T-helper 17 cell (primary cell): ENCODE measurements at places on chromosomes 5 and 9.

DNA sequence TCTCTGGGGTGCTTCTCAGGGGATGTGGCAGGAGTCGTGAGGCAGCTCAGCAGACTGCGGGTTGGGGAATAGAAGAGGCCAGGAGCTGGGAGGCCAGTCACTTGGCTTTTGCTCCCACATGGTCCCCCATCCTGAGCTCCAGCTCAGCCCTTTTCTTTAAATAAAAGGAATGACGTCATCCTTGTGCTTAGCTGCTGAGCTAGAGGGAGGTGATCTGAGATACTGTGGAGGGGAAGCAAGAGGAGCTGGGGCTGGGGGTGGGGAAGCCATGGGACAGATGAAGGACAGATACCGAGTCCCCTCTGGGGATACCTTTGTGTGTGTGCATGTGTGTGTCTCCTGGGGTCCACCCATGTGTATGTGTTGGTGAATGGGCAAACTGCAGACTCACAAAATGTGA lies 89.0 kb upstream of the ARAP3 start:
- H3K4me3 ChIP-seq = no peak overlapping the region
- no peak overlapping the region for H3K27ac ChIP-seq
- peaks cover 8% of the 10 kb centered on the region for H3K4me1 ChIP-seq
- H3K27me3 ChIP-seq = peaks cover 22% of the 10 kb centered on the region

DNA sequence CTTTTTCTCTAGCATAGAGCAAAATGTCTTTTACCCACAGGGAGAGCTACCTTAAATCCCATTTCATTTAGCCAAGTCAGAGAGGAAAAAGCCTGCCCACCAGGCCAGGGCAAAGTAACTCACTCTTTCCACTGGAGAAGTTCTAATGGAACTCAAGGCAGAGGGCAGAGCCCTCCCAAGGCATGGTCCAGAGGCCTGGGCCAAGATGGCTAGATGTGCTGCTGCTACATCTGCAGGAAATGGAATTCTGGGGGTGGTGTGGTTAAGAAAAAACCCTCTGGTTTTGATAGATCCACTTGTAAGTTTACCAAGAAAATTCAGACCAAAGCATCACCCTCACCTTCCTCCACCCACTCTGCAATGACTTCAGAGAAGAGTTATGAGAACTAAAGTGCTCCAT lies 37.3 kb downstream of the CSF2 start:
- H3K36me3 ChIP-seq = no peaks in the 10 kb centered on the region
- H3K27me3 ChIP-seq = no peaks in the 10 kb centered on the region
- H3K4me1 ChIP-seq = peaks cover 37% of the 10 kb centered on the region
- H3K4me3 ChIP-seq = peak overlapping the region; percentile 12
- H3K27ac ChIP-seq = peak overlapping the region; percentile 67
- no peak for DNase-seq

- H3K36me3 ChIP-seq = no peaks in the 10 kb centered on the region
- no peaks in the 10 kb centered on the region for H3K4me1 ChIP-seq
- H3K27ac ChIP-seq = no peak overlapping the region
- peaks cover 6% of the 10 kb centered on the region for H3K27me3 ChIP-seq
- H3K4me3 ChIP-seq = no peak overlapping the region
- no peak for DNase-seq
Measured at GRCh38 chr5:122093415-122094180, 15.5 kb upstream of the LOX start.

- no peaks in the 10 kb centered on the region for H3K36me3 ChIP-seq
- no peak overlapping the region for H3K27ac ChIP-seq
- no peaks in the 10 kb centered on the region for H3K27me3 ChIP-seq
- H3K4me1 ChIP-seq = no peaks in the 10 kb centered on the region
- H3K4me3 ChIP-seq = no peak overlapping the region
Measured at GRCh38 chr9:25827626-25828025, 149.4 kb upstream of the TUSC1 start.

DNA sequence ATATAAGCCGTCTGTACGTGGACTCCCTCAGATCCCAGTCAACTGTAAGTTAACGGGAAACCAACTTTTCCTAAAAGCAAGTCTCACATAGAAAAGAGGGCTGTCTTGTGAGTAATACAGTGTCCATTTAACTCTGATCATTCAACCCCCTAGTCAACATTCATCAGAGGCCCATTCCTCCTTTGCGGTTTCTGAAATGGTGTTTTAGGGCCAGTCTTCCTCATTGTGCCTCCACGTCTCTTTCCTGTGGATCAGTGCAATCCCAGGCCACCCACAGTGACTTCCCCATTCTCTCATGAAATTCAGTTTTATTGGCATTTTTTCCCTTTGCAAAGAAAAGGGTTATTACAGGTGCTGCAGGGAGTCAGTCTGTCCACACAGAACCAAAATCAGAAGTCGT lies 261.8 kb downstream of the NR3C1 start:
- H3K27ac ChIP-seq = no peak overlapping the region
- peaks cover 5% of the 10 kb centered on the region for H3K36me3 ChIP-seq
- peaks cover 5% of the 10 kb centered on the region for H3K4me1 ChIP-seq
- H3K4me3 ChIP-seq = no peak overlapping the region
- no peaks in the 10 kb centered on the region for H3K27me3 ChIP-seq

GRCh38 chr5:81757404-81757803 lies 6.5 kb upstream of the SSBP2 start:
- no peak for DNase-seq
- H3K36me3 ChIP-seq = peaks cover 3% of the 10 kb centered on the region
